ENCODE measurements at places on chromosomes 7 and 10. TPM values are rescaled to one million over a fixed set of nuclear protein-coding genes. Genes with fewer than 3 reads are reported as not detected.

DNA sequence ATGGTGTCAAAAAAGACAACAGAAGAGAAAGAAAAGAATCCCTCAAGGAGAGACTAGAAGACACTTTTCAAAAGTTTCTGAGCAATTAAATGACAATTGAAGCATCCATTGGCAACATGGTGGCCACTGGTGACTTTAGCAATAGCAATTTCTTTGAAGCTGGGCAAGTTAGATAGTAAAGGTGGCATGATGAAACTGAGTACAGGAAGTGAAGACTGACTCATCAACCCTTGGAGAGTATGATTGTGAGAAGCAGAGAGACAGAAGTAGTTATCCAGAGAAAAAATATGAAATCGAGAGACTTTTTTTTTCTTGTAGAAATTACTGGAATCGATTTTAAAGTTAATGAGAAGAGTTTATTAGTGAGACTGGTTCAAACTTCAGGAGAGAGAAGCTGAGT is 52.5 kb downstream of the DGKB start:
- DNase-seq: no peak

- DNase-seq: no peak
Observed at GRCh38 chr10:60817398-60817805, 39.1 kb downstream of the CDK1 start.

- DNase-seq: no peak
Observed at GRCh38 chr7:2707481-2707880, 19.5 kb downstream of the AMZ1 start.

DNA sequence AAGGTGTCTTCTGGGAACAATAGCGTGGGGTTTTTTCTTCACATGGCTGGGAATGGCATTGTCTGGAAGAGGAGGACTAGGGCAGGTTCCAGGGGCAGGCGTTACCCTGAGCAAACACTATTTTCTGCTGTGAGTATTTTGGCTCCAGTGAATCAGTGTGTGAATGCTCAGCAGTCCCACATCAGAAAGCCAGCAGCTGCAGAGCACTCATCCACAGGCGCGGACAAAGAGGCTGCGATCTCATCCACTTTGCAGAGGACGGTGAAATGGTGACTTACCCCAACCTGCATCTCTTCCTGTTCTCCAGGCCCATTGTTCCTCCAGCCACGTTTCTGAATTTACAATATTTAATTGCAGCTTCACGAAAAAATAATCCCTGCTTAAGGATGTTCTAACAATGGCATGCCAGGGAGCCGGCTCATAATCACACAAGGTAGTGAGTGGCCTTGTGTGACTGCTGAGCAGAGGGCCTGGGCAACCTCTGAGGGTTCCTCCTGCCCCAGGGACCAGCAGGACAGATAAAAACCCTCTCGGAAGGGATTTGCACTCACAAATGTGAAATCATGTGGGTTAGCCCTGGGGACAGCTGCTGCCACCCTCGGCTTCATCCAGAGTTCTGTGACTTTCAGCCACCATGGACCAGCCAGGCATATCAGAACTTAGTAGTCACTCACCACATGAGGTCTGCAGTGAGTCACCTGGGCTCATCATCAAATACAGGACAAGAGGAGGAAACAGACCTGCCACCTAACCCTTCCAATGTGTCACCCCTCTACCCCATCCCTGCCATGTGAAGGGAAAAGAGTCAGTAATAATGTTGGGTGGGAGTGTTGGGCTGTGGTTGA is 65.0 kb upstream of the EN2 start:
- DNase-seq: no peak

DNA sequence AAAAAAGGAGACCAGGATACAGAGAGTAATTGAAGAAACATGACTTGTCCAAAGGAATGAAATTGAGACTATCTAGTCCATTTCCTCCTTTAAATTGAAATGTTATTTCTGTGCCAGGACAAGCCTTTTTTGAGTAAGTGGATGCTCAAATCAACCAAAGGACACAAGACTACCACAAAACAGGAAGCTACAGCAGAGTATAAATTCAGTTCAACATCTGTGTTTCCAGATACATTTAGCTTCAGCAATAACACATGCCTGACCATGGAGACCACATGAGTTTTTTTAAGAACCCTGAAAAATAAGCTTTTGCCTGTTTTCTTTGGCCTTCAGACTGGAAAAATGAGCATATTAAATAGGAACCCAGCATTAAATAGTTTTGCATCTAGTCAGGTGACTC is 707.5 kb downstream of the ZWINT start:
- no peak for DNase-seq

DNA sequence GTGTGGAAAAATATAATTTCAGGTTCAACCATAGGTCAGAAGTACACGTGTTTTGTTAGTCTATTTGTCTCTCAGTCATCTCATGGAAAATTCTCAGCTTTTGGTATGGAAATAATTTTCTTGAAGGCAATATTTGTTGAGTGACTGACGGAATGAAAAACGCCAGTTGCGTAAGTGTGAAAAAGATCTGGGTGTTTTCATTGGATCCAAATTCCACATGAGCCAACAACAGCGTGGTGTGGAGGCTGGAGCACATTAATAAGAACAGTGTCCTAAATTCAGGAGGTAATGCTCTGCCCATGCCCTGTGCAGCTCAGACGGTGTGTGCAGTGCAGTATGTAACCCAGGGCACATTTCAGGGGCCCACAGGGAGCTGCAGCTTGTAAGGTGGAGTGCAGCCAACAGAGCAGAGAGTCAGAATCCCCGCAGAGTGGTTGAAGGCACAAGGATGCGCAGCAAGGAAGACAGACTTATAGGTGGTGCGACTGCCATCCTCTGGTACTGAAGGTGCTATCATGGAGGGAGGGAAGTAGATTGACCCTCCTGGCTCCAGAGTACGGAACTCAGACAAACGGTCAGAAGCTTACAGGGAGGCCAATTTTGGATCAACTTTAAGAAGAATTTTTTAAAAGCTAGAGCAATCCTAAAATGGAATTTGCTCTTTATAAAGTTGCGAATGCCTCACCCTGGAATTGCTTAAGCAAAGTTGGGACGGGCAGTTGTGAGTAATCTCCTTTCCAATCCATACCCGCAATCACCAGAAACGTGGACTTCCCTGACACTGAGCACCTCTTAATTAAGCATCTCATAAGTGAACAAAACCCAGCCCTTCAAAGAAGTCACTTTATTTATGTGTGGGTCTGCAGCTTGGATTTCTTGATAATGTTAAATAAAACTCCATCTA is 38.0 kb downstream of the EGFR start:
- no peak for DNase-seq

- no peak for DNase-seq
Observed at GRCh38 chr7:91543646-91544045, 279.4 kb downstream of the FZD1 start.

Gene OR13A1
- polyA plus RNA-seq: not detected

Gene HOXA9
- polyA plus RNA-seq: 0.78 TPM

Gene RPEL1
- polyA plus RNA-seq: 0.20 TPM

Measured in AG04450 (cell line).